Activated CD4-positive, alpha-beta memory T cell treated with anti-CD3 and anti-CD28 coated beads for 36 hours (primary cell): ENCODE measurements at places on chromosomes 1 and 21. TPM values are rescaled to one million over a fixed set of nuclear protein-coding genes. Genes with fewer than 3 reads are reported as not detected.
A peak's percentile ranks its signal among the peaks of the same experiment; 100 is the strongest.

The LCE1B gene
- not detected for total RNA-seq

The RCSD1 gene
- 65.8 TPM for total RNA-seq

The GADD45A gene
- total RNA-seq: 39.1 TPM

GRCh38 chr1:155598842-155599331, 11.1 kb upstream of the MSTO1 start:
- no peak for DNase-seq

DNA sequence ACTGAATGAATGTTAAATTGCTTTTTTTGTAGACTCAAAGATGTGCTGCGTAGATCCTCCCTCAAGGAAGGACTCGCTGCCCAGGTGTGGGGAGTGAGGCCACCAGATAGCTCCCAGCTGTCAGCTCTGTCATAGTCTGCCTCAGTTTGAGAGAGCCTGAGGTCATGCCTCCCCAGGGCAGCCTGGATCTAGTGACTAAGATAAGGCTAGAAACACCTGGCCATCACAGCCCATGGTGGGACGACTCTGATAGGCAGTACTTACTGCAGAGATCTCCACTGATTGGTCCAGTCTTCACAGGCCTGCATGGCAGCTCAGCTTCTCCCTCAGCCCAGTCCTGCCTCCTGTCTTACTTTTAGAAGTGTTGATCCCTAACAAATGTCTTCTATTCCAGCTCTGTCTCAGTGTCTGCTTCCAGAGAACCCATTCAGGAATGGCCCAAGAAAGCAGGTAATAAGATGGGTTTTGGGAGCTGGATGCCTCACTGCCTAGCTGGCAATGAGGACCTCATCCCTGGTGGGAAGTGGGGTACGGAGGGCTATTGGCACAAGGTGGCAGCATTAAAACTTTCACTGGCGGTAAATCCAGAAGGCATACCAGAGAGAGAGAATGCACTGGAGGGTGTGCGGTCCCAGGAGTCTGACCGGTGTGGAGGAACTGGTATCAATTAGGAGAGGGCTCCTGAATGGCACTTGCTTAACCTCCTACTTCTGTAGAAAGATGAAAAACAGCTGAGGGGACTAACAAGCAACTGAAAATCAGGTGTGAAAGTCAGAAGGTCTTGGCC, 55.3 kb upstream of the GPR37L1 start:
- no peak for DNase-seq

GRCh38 chr1:214475746-214476145, 75.7 kb downstream of the PTPN14 start:
- DNase-seq: no peak

DNA sequence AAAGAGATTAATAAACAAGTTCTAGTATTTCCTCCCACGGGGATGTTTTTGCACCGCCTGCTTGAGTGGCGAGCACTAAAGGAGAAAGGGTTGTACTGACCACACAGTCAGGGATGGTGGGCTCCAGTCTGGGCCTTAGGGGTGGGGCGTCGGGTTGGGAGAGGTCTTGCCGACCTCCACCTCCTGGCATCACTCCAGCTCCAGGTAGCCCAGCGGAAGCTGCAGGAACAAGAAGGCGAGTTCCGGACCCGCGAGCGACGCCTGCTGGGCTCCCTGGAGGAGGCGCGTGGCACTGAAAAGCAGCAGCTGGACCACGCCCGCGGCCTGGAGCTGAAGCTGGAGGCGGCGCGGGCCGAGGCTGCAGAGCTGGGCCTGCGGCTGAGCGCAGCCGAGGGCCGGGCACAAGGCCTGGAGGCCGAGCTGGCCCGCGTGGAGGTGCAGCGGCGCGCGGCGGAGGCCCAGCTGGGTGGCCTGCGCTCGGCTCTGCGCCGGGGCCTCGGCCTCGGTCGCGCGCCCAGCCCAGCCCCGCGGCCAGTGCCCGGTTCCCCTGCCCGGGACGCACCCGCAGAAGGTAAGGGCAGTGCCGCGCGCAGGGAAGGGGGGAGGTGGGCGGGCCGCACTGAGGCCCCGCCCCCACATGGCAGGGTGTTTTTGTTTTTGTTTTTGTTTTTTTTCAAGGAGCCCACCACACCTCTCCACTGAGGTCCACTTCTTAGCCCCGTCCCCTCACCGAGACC, 19.7 kb downstream of the MFAP2 start:
- peak; percentile 91 for DNase-seq

GRCh38 chr1:33615546-33615945, 143.1 kb downstream of the ZSCAN20 start:
- no peak for DNase-seq

- no peak for DNase-seq
These were observed 44.7 kb downstream of the ETS2 start for GRCh38 chr21:38850277-38850951.

DNA sequence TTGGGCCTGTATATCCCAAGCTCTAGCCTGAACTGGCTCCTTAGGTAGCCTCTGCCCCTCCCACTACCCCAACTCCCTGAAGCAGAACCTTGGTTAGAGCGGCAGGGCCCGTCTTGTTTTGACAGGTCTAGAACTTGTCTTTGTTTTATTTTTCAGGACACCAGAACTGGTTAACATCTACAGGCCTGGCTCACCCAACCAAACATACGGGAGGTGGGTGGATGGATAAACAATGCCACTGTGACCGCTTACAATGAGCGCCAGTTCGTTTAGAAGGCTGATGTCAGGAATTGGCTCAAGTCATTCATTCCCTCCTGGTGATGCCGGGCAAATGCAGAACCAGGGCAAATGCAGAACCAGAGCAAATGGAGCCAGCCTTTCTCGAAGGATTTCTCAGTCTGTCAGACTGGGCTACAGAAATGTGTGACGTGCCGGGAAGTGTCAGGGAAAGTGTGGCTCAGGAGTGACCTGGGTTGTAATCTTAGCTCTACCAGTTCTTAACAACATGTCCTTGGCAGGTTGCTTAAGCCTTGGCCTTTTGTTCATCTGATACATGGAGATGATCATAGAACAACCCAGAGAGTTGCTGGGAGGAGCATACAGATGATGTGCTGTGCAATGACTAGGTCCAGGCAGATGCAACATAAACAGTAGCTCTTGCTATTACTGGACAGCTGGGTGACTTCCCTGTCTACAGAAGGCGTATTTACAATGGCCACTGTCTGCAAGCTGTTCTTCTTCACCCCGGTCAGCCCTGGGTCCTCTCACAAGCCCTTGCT, 30.5 kb upstream of the BTG2 start:
- no peak for DNase-seq

- peak; percentile 32 for DNase-seq
These were observed 56.0 kb upstream of the ABCG1 start for GRCh38 chr21:42162831-42163510.

- no peak for DNase-seq
These were observed 87.6 kb downstream of the GFI1 start for GRCh38 chr1:92399076-92399475.

DNA sequence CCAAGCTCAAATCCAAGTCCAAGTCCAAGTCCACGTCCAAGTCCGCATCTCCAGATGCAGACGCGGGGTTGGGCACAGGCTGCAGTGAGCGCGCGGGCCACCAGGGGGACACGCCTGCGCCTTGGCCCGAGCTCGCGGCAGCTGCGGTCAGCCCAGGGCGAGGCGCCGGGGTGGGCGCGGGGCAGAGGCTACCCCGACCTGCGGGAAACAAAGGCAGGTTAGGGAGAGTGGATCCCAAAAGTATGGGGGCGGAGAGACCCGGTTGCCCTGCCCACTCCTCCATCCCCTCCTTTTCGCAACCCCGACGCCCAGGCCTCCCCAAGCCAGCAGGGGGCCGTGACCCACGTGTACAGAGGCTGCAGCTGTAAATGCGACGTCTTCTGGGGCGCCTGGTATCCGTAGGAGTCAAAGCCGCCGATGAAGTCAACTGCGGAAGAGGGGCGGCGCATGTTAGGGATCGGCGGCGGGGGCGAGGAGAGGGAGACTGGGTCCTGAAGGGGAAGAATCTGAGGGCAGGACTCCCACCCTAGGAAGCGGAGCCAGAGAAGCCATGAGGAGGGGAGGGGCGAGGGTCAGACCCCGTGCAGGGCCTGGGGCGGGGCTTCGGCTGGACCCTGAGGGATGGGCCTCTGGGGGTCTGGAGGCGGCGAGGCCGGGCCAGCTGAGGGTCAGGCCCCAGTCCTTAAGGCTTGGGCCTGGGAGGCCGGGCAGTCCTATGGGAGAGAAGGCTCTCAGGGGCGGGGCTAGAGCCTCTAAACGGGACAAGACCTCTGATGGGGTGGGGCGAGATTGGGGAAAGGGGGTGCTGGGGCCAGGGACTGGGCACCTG, 58.0 kb downstream of the NKAIN1 start:
- DNase-seq: peak; percentile 60

GRCh38 chr1:58548371-58548770, 1.8 kb upstream of the OMA1 start:
- no peak for DNase-seq

- DNase-seq: no peak
These were observed 8.1 kb upstream of the CITED4 start for GRCh38 chr1:40870135-40870728.

- peak; percentile 41 for DNase-seq
These were observed 950 bp upstream of the LRP8 start for GRCh38 chr1:53328541-53329499.

- DNase-seq: no peak
These were observed 432.0 kb downstream of the LMO4 start for GRCh38 chr1:87760654-87761053.

DNA sequence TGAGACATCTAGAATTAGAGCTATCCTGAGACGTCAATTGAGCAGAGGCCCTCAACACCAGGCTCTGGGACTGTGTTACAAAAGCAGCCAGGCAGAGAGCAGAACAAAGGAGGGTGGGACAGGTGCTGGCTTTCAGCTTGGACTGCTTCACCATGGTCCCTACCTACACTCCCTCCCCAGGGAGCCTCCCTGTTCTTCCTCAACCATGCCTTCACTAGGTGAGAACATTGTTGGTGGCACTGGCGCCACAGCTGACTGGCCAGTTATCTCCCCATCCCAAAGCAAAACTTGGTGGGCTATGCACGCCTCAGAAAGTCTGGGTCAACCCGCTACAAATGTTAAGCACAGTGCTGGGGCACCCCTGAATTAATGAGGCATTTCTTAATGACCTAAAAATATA, 87.8 kb downstream of the NMNAT2 start:
- no peak for DNase-seq

DNA sequence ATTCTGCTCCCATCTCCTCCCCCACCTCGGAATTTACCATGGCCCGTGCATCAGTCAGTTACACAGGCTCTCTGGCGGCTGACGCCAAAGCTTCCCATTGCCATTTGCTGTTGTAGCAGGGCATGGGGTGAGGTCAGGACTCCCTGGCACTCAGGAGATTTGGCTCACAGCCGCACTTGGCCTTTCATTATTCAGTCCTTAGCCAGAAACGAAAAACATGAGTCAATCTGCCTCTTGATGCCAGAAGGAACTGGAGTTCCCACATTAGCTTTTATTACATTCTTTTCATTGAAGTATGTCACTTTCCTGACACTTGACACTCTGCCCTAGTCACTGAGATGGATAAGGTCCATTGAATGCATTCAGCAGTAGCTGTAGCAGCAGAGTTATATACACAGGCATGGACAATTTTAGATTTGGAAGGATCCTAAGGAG, 260.6 kb downstream of the CACNA1E start:
- DNase-seq: no peak

DNA sequence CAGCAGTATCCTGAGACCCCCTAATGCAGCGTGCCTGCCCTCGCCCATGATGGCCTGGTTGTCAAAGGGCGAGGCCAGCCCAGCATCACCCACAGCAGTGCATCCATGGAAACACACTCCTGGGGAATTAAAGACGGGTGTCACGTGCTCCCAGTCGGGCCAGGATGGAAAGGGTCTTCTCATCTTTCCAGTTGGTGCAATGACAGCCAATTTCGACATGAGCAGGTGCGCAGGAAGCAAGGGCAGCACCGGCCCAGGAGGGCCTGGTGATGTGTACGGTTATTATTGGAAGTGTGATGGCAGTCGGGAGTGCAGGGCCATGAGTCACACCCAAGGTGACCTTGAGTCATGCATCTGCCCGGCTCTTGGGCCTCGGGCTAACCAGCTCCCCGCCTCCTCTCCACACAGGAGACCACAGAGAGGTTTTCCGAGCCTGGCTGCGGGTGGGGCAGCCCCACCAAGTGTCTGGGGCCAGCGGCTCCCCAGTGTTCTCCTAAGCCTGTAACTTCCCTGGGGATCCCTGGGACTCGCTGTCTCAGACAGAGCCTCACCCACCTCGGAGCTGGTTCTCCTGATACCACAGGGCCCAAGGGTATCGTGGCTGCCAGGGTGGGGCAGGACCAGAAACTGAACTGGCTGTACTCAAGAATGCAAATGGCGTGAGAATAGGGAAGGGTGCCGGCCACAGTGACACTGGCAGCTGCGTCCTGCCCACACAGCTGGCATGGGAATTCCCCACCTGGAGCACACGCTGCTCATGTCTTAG, 119.8 kb downstream of the SIK1 start:
- peak; percentile 51 for DNase-seq
